ENCODE measurements at places on chromosomes 2 and 18.

DNA sequence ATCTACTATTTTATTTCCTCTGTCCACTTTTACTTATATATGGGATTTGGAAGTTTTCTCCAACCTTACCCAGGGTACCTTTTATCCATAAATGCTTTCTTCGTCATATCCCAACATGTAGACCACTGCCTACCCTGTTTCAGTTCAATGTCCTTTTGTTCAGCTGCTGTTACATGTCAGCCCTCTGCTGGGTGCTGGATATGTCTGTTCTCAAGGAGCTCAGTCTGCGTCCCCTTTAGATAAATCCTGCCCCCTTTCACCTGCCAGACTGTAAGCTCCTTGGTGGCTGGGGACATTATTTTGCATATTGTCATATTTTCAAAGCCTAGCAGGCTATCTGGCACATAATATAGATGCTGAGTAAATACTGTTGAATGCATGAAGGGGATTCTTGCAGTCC is 53.2 kb downstream of the NEMP2 start:
- DNase-seq: no peak

- no peak for DNase-seq
Observed at GRCh38 chr18:23936381-23936958, 78.1 kb upstream of the TTC39C start.

GRCh38 chr2:132403146-132403545 is 13.5 kb upstream of the GPR39 start:
- no peak for DNase-seq

GRCh38 chr2:150043172-150043500 is 444.3 kb downstream of the RND3 start:
- DNase-seq: no peak

- no peak for DNase-seq
Observed at GRCh38 chr2:175599966-175600831, 401.9 kb downstream of the LNPK start.

- no peak for DNase-seq
Observed at GRCh38 chr2:182724656-182725055, 8.6 kb downstream of the DNAJC10 start.
